NCI-H2029 (cell line): ENCODE measurements at places on chromosomes 7 and 10.
A peak's percentile ranks its signal among the peaks of the same experiment; 100 is the strongest.

DNA sequence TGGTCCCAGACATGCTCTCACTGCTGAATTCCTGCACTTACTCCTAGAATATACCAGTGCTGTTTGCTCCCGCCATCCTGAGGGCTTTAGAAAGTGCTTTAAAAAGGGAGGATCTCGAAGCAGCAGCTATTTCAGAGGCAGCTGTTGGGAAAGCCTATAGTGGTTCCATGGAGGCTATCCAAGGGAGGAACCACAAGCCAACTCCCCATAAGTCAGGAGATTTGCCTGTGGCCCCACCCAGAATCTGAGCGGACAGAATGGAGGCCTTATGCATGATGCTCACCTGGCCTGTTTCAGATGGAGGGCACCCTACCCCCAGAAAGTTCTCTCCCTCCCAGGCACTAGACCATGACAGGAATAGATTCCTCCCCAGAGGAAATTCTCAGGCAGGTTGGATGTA lies 2.3 kb upstream of the KCNIP2 start:
- no peak for DNase-seq

GRCh38 chr10:121309164-121309563 lies 289.1 kb downstream of the FGFR2 start:
- no peak for DNase-seq

DNA sequence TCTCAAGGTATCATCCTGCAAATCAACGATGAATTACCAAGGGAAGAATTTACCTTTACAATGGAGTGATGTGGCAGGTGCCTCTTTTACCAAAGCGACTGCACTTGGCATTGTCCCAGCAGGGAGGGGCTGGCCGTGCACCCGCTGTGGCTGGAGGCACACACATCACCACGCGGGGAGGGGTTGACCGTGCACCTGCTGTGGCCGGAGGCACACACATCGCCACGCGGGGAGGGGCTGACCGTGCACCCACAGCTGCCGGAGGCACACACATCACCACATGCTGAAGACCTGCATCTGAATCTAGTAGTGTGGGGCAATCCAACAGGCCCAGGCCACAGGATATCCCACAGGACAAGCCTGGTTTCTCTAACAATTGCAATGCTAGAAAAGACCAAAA lies 493.5 kb downstream of the DNAJB6 start:
- DNase-seq, result peak; percentile 27

GRCh38 chr7:148185041-148185440 lies 405.5 kb upstream of the C7orf33 start:
- no peak for DNase-seq

GRCh38 chr7:91316426-91316825 lies 52.2 kb downstream of the FZD1 start:
- no peak for DNase-seq

DNA sequence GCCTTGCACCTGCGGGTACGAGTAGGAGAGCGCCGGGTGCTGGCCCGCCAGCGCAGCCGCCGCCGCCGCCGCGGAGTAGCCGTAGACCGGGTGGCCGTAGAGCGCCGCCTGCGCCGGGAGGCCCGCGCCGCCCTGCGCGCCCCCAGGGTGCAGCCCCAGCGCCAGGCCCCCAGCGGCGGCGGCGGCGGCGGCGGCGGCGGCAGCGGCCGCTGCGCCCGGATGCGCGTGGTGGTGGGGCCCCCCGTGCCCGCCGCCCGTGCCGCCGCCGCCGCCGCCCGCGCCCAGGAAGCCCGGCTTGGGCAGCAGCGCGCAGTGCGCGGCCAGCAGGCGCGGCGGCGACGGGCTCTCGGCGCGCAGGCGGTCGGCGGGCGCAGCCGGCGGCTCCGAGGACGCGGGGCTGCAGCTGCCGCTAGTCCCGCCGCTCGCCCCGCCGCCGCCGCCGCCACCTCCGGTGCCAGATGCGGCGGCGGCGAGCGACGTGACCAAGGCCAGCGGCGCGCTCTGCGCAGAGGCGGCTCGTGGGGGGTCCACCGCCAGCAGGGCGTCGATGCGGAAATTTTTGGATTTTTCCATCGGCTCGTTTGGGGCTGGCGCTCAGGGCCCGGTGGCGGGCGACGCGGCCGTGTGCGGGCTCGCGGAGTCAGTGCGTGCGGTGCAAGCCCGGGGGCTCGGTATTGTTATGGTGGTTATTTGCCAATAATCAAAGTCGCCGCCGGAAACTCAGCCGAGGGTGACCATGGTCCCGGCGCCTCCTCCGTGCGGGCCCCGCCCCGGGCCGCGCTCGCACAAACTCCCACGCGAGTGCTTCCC lies 480 bp downstream of the MNX1 start:
- DNase-seq, result no peak

- DNase-seq, result no peak
These were observed 39.5 kb upstream of the CHST15 start for GRCh38 chr10:124132876-124133275.

DNA sequence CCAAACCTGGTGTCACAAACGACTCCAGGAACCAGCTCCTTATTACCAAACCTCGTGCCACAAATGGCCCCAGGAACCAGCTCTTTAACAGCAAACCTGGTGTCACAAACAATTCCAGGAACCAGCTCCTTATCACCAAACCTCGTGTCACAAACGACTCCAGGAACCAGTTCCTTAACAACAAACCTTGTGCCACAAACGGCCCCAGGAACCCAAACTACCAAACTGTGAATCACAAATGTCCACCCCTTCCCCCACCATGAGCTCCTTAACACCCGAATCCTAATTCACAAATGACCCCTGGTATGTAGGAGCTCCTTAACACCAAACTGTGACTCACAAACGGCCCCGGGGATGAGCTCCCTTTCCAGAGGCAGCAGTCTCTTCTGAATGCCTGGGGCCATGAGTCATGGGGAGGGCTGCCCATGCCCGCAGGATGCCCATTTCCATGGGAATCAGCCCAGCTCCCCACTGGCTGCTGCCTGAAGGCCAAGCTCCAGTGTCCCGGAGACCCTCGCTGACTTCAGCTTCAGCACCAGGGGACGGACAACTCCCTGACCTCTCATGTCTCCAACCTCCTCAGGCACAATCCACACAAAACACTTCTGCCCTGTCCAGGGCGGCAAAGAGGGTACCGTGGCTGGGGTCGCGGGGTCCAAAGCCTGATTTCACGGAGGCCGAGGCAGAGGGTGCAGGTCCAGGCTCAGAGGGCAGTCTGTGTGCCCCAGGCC lies 213.1 kb downstream of the ELFN1 start:
- DNase-seq, result no peak

DNA sequence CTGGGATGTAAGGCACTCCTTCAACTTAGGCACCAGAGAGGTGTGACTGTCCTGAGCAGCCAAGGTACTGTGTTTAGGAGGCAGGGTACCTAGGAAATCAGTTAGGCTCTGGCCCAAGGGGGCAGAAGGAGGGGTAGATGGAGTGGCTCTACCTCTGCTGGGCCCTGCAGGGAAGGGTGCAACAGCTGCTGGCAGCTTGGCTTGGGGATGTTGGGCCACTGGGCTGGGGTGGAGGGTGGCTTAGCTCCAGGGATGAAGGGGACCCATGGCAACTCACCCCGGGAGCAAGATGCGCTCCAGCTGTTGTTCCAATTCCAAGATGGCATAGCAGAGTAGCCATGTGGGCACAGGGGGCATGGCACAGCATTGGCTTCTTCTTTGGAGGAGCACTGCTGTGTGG lies 42.1 kb downstream of the NEURL1 start:
- no peak for DNase-seq

GRCh38 chr10:116245156-116245555 lies 27.9 kb downstream of the GFRA1 start:
- DNase-seq, result no peak

DNA sequence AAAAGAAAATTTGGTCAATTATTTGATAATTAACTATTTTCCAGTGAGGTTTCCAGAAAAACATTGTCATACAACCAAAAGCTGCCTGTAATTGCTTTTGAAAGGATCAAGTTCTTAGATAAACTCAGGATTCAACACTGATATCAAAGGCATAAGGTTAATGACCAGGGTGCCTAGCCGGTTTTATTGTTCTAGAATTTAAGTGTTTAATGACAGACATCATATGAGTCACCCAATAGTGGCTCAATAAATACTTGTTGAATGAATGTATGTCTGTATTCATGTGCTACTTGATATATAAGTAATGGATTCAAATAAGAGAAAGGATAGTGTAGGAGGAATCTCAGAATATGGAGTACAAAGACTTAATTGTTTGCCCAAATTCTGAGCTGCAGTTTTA lies 196.1 kb upstream of the LRGUK start:
- peak; percentile 5 for DNase-seq

DNA sequence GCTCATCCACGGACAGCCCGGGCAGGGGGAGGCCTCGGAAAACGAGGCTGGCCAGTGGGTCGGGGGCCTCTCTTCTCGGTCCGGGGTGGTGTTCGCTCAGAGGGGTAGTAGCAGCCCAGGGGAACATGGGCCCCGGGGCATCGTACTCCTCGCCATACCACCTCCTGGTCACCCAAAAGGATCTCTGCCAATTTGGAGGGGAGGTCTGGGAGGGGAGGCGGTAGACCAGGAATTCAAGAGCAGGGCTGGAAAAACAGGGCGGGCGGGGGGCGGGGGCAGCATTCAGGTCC lies 67.4 kb downstream of the SLC29A4 start:
- no peak for DNase-seq

- DNase-seq, result no peak
These were observed 908.3 kb downstream of the GRID1 start for GRCh38 chr10:85458324-85458723.

- no peak for DNase-seq
These were observed 336.3 kb downstream of the PPP1R3A start for GRCh38 chr7:113582471-113582870.

DNA sequence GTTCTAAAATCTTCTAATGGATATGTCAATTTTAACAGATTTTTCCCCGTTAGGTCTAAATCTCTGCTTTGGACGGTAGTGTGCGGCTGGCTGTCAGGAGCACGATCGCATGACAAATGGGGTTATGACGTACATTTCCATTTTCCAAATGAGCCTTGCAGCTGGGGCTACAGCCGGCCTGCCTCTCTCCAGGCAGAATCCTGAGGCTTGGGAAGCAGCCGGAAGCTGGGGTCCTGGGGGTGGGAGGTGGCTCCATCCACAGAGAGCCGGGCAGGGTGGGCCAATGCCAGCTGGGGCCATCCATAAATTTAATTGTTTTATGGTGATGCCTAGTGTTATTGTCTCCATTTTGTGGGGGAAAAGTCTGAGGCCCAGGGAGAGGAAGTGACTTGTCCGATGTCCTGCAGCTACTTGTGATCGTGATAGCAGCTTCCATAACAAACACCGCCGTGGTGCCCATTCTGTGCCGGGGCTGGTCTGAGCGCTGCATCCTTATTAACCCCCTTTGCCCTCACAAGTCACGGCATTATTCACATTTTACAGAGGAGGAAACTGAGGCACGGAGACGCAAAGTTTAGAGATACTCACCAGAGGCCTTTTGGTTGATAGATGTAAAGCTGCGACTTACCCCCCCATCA lies 53.0 kb upstream of the EBF3 start:
- DNase-seq, result no peak

DNA sequence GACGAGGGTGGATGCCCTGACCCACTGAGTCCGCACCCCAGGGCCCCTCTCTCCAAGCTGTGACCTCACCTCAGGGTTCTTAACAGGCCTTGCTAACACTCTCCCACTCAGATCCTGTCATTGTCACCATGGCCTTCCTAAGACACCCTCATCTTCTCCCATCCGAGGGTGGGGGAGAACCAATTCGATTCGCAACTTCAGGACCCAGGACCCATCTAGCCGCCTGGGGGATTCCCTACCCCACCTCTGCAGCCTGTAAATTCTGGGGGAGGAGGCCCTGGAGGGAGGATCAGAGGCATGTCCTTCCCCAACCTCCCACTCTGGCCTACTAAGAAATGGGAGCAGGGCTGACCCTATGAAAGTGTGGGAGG lies 17.4 kb downstream of the TRIM8 start:
- no peak for DNase-seq

- DNase-seq, result no peak
These were observed 2.5 kb downstream of the PRR15 start for GRCh38 chr7:29565982-29566746.

GRCh38 chr10:3779158-3779741 lies 5.8 kb downstream of the KLF6 start:
- no peak for DNase-seq

- no peak for DNase-seq
These were observed 464 bp downstream of the KIAA1217 start for GRCh38 chr10:24209432-24209771.

- no peak for DNase-seq
These were observed 77.9 kb upstream of the FHIP2A start for GRCh38 chr10:114743521-114744231.

- DNase-seq, result no peak
These were observed 94.9 kb downstream of the PTPRE start for GRCh38 chr10:128001849-128002248.

DNA sequence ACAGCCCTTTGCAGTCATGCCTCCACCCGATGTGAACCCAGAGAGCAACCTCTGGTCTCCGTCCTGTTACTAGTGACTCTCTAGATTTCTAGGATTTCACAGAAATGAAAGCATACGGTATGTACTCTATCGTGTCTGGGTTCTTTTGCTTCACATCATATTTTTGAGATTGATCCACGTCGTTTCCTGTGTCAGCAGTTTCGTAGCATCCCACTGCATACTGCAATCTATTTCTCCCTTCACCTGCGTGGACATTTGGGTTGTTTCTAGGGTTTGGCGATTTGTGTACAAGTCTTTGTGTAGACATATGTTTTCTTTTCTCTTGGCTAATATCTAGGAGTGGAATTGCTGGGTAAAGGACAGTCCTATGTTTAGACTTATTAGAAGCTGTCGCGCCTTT lies 119.8 kb upstream of the PCBD1 start:
- no peak for DNase-seq

GRCh38 chr7:30907527-30908267 lies 4.0 kb upstream of the AQP1 start:
- no peak for DNase-seq

- no peak for DNase-seq
These were observed 777.7 kb downstream of the PHTF2 start for GRCh38 chr7:78576236-78576635.

GRCh38 chr7:153217032-153217431 lies 457.5 kb downstream of the ACTR3B start:
- DNase-seq, result no peak

DNA sequence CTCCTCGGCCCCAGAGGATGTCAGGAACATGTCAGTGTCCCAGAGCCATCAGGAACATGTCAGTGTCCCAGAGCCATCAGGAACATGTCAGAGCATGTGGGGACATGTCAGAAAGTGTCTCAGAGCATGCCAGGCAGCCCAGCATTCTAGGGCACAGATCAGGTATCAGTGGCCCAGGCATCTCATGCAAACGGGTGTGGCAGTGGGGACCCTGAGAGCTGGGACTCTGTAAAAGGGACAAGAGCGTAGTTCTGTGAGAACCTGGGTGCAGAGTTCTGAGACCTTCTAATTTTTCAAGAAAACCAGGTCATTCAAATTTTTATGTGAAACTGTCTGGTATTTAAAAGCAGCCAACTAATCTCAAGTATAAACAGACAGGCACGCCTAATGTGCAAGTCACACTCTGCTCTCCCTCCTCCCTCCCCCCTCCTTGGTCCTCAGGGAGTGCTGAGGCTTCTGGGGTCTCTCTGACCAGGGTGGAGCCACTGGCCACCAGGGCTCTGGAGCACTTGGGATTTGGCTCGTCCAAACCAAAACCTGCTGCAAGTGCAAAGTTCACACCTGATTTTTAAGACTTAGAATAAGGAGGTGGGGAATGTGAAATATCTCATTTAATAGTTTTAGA lies 64.6 kb downstream of the ALOX5 start:
- no peak for DNase-seq
